Lung (tissue), 17 donors: ENCODE measurements at places on chromosomes 4 and X. TPM values are rescaled to one million over a fixed set of nuclear protein-coding genes. Genes with fewer than 3 reads are reported as not detected.

SFRP2 gene
- total RNA-seq = 7.4 TPM

SSX4B gene
- total RNA-seq = not detected

- DNase-seq = peak; percentile 23
Observed at GRCh38 chr4:76459291-76459723, 24.3 kb downstream of the SHROOM3 start.

DNA sequence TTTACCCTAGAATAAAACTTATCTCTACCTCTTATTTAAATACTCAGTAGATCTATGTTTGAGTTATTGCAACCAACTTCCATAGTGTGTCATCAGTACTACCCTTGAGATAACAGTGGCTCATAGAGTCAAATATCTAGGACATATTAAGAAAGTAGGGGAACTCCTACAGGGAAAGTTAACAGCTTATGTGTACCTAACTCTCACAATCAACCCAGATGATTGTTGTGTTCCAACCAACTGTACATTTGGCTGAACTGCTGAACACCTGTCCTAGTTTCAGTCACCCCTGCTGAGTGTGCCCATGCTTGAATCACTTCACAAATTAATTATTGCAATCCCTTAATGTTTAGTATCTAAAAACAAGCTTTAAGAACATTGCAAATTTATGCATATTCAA is 244.2 kb upstream of the GRID2 start:
- DNase-seq = no peak

DNA sequence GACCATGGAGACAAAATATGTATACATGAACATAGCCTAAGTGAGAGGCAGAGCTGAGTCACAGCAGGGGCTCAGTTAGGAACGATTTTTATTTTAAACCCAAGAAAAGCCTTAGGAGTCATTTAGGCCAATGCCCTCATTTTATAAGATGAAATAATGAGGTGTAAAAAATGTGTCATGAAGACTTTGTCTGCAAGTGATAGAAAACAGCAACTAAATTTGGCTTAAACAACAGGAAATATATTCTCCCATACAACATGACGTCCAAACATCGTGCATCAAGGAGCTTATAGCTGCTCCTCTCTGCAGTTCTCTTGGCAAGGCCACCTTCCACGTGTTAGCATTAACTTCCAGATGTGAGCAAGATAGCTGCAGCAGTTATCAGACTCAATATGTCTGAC is 16.8 kb downstream of the SCFD2 start:
- DNase-seq = peak; percentile 81

HSD17B10 gene
- total RNA-seq = 28.0 TPM

DNA sequence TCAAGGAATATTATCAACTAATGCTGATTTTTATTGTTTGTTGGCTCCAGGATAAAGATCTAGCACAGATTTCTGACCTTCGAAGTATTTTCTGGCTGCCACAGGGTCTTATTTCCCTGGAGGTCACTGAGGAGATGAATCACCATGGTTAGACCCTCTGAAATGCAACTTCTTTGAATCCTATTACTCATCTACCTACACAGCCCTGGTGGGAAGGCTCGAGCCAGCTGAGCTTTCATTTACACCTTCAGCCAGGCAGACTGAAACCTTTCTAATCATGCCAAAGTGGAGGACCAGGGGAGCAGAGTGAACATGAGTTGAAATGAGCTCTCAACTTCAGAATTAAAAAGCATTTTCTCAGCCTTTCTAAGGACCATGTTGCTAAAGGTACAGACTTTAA is 130.5 kb downstream of the SMIM20 start:
- DNase-seq = no peak
